Midbrain (tissue), 1 donor: ENCODE measurements at places on chromosomes 6 and 20.

GRCh38 chr20:54668271-54669039, 193.1 kb downstream of the DOK5 start:
- DNase-seq: no peak

DNA sequence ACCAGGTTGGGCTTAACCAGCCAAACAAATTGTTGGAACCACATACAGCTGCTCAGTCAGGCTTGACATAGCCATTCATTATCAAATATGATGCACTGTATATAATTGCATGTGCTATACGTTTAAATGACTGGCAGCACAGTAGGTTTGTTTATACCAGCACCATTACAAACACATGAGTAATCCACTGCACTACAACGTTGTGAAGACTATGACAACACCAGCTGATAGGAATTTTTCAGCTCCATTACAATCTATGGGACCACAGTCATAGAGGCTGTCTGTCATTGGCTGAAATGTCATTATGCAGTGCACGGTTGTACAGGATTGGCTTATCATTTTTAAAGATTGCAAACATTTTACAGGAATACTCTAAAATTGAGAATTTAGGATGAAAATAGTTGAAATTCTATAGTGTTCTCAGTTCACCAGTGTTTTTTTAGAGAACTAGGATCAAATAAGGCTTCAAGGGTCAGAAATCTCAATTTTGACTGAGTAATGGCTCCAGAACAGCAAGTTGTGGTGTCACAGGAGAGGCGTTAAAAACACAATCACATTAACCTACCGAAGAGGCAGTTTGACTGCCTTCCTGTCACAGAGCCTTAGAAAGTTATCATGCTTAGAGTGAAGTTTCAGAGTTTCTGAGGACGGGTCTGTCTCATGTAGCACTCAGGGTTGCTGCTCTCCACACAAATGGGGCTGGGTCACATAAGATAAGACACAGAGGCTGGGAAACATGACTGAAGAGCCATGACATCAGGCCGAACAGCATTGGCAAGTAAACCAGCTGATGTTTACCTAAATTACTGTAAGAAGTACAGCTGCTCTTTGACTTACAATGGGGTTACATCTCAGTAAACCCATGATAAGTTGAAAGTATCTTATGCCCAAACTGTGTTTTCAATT, 60.7 kb upstream of the SMLR1 start:
- DNase-seq: no peak

GRCh38 chr6:5968817-5969734, 37.6 kb downstream of the NRN1 start:
- DNase-seq: no peak

DNA sequence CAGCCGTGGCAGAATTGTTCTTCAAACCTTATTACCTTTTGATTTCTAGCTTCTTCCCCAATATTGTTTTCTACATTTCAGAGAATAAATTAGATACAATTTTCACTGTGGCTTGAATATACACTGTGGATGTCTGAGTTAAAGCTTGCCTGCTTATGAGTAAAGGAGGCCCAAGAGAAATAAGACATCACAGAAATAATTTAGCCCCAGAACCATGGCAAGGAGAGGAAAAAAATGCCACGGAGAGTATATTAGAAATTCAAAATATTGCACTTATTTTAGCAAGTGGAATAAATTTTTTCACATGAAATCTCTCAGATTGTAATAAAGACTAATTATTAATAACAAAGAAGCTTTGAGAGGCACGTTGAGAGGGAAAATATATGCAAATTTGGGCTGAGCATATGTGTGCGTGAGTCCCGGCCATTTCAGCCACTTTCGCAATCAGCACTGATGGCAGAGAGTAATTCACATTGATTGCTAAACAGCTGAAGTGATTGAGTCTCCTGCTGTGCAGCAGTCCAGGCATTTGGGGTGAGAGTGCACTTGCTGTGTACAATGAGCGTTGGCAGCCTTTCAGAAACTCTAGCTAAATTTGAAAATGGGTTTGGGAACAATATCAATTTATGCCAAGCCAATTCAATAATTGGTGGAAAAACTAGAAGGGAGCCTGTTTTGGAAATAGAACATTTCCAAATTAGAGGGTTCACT, 596.0 kb downstream of the EPM2A start:
- no peak for DNase-seq

DNA sequence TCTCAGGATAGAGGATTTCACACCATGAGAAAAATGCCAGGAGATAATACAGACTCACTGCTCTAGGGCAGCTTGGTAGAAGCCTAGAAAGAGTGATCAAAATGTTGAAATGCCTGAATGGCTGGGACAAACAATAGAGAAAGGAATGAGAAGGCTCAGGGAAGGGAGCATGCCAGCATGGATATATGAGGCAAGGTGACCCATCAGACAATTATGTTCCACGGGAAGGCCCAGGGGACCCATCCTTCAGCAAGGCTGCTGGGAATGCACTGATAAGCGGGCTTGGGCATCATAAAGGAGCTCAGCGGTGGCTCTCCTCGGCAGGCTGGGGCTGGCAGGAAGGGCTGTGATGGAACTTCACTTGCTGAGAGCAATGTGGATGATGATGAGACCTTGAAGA, 12.2 kb downstream of the HEBP2 start:
- no peak for DNase-seq

GRCh38 chr6:49565261-49565660, 14.8 kb downstream of the C6orf141 start:
- DNase-seq: no peak

- no peak for DNase-seq
These were observed 52.1 kb downstream of the TRAF3IP2 start for GRCh38 chr6:111553580-111553979.

DNA sequence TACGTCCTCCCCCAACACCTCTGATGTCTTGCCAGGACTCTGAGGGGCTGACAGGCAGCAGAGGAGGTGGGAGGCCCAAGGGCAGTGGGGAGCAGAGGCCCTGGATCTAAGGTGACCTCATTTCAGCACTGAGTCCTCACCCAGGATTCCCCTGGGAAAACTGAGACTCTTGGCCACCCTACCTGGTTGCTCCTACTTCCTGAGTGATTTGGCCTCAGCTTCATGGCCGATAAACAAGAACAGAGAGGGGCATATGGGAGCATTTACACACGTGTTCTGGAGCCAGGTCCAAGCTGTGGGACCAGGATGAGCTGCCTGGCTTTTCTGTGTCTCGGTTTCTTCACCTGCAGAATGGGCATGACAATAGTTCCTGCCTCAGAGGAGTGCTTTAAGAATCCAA, 133.8 kb downstream of the ANKRD60 start:
- DNase-seq: no peak

DNA sequence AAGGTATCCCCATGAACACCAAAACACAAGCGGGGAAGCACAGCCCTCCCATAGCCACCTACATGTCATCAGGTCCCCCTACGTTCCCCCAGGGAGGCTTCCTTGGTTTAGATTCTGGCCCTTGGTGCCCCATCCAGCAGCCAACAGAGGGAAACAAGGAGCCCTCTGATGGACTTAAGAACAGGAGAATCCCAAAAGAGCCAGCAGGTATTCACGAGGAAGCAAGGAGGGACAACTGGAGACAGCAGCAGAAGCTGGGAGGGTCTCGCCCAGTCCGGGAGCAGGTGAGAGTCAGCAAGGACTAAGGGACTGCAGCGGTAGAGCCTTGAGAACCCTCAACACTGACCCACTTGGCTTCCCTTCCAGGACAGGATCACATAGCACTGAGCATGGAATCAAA, 58.4 kb upstream of the TOP1 start:
- no peak for DNase-seq
